ENCODE measurements at places on chromosomes 5 and 9. TPM values are rescaled to one million over a fixed set of nuclear protein-coding genes. Genes with fewer than 3 reads are reported as not detected.

SRD5A1 gene
- total RNA-seq = 3.8 TPM

TNFSF8 gene
- total RNA-seq = 4.6 TPM

PTPN3 gene
- 6.3 TPM for total RNA-seq

ARSI gene
- 0.58 TPM for total RNA-seq

HTR1A gene
- not detected for total RNA-seq

ADAMTS2 gene
- 79.4 TPM for total RNA-seq

NPR3 gene
- 43.3 TPM for total RNA-seq

CYFIP2 gene
- 7.3 TPM for total RNA-seq

SURF4 gene
- 211 TPM for total RNA-seq

GARIN3 gene
- total RNA-seq = not detected

KIAA1958 gene
- total RNA-seq = 6.1 TPM

NUDT12 gene
- 5.9 TPM for total RNA-seq

RNF145 gene
- 77.9 TPM for total RNA-seq

FIBCD1 gene
- not detected for total RNA-seq

ACTBL2 gene
- total RNA-seq = not detected

WDR31 gene
- total RNA-seq = 4.9 TPM

FBP2 gene
- not detected for total RNA-seq

CHSY3 gene
- total RNA-seq = 4.8 TPM

SMIM3 gene
- total RNA-seq = 177 TPM

CNTFR gene
- total RNA-seq = 116 TPM

IL4 gene
- total RNA-seq = not detected

INSL6 gene
- total RNA-seq = not detected

DDX4 gene
- not detected for total RNA-seq

IL31RA gene
- not detected for total RNA-seq

PCDHA1 gene
- total RNA-seq = not detected

COL23A1 gene
- total RNA-seq = 0.55 TPM

CDK5RAP2 gene
- 42.3 TPM for total RNA-seq

LCN1 gene
- 2.3 TPM for total RNA-seq

CEL gene
- 2.2 TPM for total RNA-seq

PFDN1 gene
- 49.8 TPM for total RNA-seq

GHR gene
- 145 TPM for total RNA-seq

SKP2 gene
- 15.1 TPM for total RNA-seq

CAMK4 gene
- 0.42 TPM for total RNA-seq

RXFP3 gene
- total RNA-seq = not detected

BARHL1 gene
- not detected for total RNA-seq

NR2F1 gene
- total RNA-seq = 71.5 TPM

SETD9 gene
- 11.9 TPM for total RNA-seq

KIF4B gene
- total RNA-seq = not detected

FAM81B gene
- not detected for total RNA-seq

VLDLR gene
- 47.9 TPM for total RNA-seq

C9orf85 gene
- 6.7 TPM for total RNA-seq

DOCK2 gene
- total RNA-seq = 49.4 TPM

CAMK2A gene
- not detected for total RNA-seq

CTXN3 gene
- not detected for total RNA-seq

SPINK7 gene
- total RNA-seq = not detected

BAAT gene
- total RNA-seq = not detected

OR1Q1 gene
- not detected for total RNA-seq

NPDC1 gene
- 95.3 TPM for total RNA-seq

CDKN2A gene
- total RNA-seq = 4.2 TPM

PCDHA13 gene
- 0.58 TPM for total RNA-seq

APBA1 gene
- 7.7 TPM for total RNA-seq

C5orf58 gene
- not detected for total RNA-seq

SOHLH1 gene
- total RNA-seq = not detected

SPINK6 gene
- total RNA-seq = not detected

Data from mesenteric fat pad (tissue), 1 donor.